ENCODE measurements at places on chromosomes 2 and 18. TPM values are rescaled to one million over a fixed set of nuclear protein-coding genes. Genes with fewer than 3 reads are reported as not detected.

COX7A2L gene
- 191 TPM for total RNA-seq

CD8B gene
- total RNA-seq: not detected

GRP gene
- not detected for total RNA-seq

LYPD6 gene
- not detected for total RNA-seq

SLC5A7 gene
- total RNA-seq: not detected

FMNL2 gene
- 17.1 TPM for total RNA-seq

APCDD1 gene
- total RNA-seq: 20.5 TPM

COL3A1 gene
- 1,834 TPM for total RNA-seq

IL1F10 gene
- total RNA-seq: not detected

PSMA8 gene
- total RNA-seq: not detected

DPP4 gene
- 13.3 TPM for total RNA-seq

PRSS56 gene
- not detected for total RNA-seq

KIAA1328 gene
- 4.0 TPM for total RNA-seq

ANKRD30BL gene
- not detected for total RNA-seq

EXOC6B gene
- total RNA-seq: 14.3 TPM

SP100 gene
- total RNA-seq: 48.7 TPM

CEBPZOS gene
- 15.4 TPM for total RNA-seq

SLC4A3 gene
- 4.0 TPM for total RNA-seq

GNAL gene
- 1.8 TPM for total RNA-seq

CXCR4 gene
- 2.6 TPM for total RNA-seq

LINC00305 gene
- not detected for total RNA-seq

CYRIA gene
- 1.9 TPM for total RNA-seq

NDC80 gene
- 6.0 TPM for total RNA-seq

C2orf15 gene
- not detected for total RNA-seq

AQP12A gene
- total RNA-seq: not detected

CTAGE1 gene
- total RNA-seq: not detected

APOB gene
- not detected for total RNA-seq

VWC2L gene
- not detected for total RNA-seq

SPR gene
- 12.8 TPM for total RNA-seq

VWA3B gene
- not detected for total RNA-seq

PDK1 gene
- 62.9 TPM for total RNA-seq

ALPI gene
- total RNA-seq: not detected

PLA2R1 gene
- total RNA-seq: 2.0 TPM

CPLX4 gene
- total RNA-seq: not detected

VIL1 gene
- not detected for total RNA-seq

SCYGR4 gene
- not detected for total RNA-seq

ANKRD30B gene
- not detected for total RNA-seq

RASGRP3 gene
- total RNA-seq: 1.9 TPM

PPP1R1C gene
- total RNA-seq: 0.96 TPM

KCNF1 gene
- 0.26 TPM for total RNA-seq

SPIRE1 gene
- 14.9 TPM for total RNA-seq

GAREM1 gene
- 5.7 TPM for total RNA-seq

SEMA4C gene
- total RNA-seq: 49.0 TPM

ABCA12 gene
- under 0.01 TPM for total RNA-seq

GCG gene
- not detected for total RNA-seq

CCDC74B gene
- 5.4 TPM for total RNA-seq

SPATA3 gene
- not detected for total RNA-seq

ZNF804A gene
- 4.2 TPM for total RNA-seq

HDLBP gene
- 500 TPM for total RNA-seq

KLHL29 gene
- total RNA-seq: 4.0 TPM

UGT1A4 gene
- total RNA-seq: not detected

TMEFF2 gene
- total RNA-seq: 0.96 TPM

PROKR1 gene
- 0.13 TPM for total RNA-seq

ALPP gene
- not detected for total RNA-seq

SIX3 gene
- total RNA-seq: not detected

EML6 gene
- not detected for total RNA-seq

FBXO48 gene
- total RNA-seq: 0.65 TPM
